ENCODE measurements at places on chromosomes 11 and 22.

DNA sequence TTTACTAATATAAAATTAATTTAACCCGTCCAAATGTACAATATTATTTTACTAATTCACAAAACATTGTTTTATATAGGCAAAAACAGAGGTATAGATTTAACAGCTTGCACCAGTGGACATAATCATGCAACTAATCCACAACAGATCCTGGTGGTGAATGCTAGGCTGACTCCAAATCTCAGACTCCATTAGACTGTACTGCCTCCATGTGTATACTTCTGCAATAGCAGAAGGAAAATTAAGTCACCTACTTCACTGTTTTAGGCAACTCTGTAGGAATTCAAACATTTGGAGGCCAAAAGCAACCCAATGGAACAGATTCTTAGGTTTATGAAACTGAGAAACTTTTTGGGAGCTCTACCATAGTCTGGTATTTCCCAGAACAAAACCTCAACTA, 30.0 kb upstream of the RAB39A start:
- DNase-seq = no peak

DNA sequence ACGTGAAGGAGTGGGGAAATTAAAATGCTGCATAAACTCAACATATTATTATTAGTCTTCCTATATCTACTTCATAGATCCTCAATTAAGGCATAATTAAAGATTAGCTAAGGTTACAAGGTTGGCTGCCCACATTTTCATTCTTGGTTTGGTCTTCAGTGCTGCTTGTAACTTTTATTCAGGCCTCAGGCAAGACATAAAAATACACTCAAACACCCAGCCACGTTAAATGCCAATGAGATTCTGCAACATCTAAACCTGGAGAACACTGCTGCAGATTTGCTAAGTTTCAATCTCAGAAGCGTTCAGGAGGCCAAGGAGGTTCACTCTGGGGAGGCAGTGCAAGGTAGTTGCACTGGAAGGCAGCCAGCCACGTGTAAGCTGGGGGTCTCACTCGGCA, 358.7 kb upstream of the NARS2 start:
- DNase-seq = no peak

DNA sequence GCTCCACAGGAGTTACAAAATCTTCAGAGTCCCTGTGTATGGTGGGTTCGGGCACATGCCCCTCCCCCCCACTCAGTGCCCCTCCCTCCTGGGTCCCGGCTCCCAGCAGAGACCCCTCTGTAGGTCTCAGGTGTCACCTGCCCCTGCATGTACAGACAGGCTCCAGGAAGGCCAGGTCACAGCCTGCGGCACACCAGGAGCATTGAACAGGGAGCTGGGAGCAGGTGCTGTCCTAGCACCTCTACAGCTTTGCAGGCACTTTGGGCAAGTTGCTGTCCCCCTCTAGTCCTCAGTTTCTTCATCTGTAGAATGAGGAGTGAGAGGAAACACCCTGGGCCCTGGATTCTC, 80.1 kb upstream of the RTL6 start:
- no peak for DNase-seq

DNA sequence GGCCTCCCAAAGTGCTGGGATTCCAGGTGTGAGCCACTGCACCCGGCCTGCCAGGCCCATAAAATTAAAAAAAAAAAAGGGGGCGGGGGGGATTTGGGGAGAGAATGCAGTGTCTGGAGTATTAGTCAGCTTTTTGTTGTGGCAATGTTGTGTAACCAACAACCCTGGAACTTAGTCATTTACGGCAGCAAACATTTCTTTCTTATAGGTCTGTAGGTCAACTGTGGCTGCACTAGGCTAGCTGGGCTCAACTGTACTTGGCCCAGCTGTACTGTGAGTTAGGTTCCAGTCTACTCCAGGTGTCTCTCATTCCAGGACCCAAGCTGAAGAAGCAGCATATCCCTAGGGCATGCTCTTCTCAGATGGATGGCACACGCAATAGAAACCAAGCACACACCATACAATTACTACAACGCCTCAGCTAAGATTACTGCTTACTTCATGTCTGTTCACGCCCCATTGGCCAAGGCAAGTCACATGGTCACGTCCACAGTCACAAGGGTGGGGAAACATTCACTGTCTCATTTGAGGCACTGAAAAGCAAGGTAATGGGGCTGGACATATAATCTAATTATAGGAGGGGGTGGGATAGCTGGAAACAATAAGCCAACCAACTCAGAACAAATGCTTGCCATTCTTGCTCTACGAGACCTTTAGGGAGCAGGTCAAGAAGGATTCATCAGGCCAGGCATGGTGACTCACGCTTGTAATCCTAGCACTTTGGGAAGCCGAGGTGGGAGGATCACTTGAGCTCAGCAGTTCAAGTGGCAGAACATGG, 10.4 kb upstream of the SPINDOC start:
- no peak for DNase-seq

GRCh38 chr22:49195636-49196035, 632.0 kb downstream of the BRD1 start:
- DNase-seq = no peak

- no peak for DNase-seq
These were observed 379.7 kb downstream of the NTM start for GRCh38 chr11:131750152-131750551.

DNA sequence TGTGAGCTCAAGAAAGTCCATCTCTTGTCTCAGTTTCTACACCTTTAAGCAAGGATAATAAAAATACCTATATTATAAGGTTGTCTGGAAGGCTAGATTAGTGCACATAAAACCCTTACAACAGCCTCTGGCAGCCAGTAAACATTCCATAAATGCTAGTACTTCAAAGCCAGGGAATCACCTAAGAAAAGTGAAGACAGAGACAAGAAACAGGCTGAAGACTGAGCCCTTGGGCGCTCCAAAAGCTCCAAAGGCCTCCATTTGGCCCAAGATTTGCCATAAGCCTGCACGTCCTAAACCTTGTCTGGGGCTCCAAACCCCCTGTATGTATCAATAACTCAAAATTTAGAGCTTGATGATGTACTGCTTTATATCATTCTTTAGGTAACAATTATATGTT, 52.2 kb upstream of the AKIP1 start:
- DNase-seq = no peak

DNA sequence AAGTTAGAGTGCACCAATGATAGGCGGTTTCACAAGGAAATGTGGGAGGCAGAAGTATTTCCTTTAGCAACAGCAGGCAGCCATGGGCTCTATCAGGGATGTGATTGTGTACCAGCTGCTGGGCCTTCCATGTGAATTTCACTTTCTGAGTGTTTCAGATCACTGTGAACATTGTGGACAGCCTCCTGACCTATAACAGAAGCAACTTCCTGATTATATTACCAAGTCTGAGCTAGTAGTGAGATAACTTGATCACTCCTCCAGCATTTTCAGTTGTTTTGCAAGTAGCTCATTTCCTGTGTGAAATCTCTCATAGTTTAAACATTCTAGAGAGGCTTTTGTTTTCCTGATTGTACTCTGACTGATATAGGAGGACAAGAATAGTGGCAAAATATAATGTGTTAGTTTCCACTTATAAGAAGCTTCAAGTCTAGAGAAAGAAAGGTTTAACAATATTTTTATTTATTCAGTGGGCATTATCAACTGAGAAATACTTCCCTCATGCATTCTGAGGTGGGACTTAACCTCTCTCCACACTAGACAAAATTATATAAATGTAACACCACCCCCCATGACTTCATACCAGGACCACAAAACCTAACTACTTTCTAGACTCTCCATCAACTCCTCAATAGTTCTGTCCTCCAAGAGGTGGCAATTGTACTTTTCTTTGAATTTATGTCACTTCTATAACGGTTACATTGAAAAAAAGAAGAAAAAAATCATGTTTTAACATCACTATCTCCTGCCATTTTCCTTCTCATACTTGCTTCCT, 184.2 kb upstream of the LUZP2 start:
- DNase-seq = no peak

- DNase-seq = no peak
These were observed 3.1 kb upstream of the CHKB start for GRCh38 chr22:50585781-50586180.

- no peak for DNase-seq
These were observed 11.2 kb upstream of the IGLL1 start for GRCh38 chr22:23591201-23591791.

GRCh38 chr11:56910785-56911184, 77.9 kb upstream of the OR5AK2 start:
- DNase-seq = no peak

DNA sequence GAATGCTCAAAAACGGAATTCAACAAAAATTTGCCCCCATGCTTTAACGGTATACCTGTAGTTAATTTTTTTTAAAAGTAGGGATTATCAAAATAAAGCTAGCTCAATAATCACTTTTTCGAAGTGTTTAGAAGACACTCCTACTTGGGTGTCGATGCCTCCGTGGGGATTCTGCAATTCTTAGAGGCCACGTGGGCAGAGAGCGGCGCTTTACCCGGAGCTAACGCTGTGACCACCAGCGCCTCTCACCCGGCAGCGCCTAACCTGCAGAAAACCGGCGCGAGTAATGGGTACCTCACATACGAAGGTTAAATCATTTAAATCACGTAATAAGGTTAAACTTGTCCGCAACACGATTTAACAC, 583 bp downstream of the TAF1D start:
- no peak for DNase-seq

DNA sequence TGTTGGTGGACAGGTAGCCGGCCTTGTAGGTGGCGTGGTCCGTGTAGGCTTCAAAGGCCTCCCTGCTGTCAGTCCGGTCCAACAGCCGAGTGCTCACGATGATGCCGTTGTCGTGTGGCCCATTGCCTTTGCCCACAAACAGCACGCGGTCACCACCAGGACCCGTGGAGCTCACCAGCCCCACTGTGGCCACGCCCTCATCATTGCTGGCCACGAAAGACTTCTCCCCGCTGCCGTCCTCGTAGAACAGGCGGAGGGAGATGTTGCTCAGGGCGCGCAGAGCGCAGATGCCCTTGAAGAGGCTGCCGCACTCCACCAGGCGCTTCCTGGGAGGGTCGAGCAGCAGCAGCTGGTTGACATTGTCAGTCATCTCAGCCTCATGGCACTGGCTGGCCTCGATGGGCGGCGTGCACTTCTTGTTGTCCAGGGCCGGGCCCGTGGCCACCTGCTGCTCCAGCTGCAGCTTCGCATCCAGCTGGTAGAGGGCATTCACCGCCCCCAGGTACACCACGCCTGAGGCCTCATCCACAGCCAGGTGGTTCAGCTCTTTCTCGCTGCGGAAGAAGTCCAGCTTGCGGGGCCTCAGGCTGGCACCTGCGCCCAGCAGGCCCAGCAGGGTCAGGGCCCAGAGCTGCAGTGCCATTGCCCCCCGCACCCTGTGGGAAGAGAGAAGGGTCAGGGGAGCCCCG, 17.4 kb downstream of the PLXNB2 start:
- no peak for DNase-seq

- no peak for DNase-seq
These were observed 6.2 kb downstream of the TPBGL start for GRCh38 chr11:75246671-75247350.

GRCh38 chr22:39292031-39292462, 27.4 kb downstream of the RPL3 start:
- DNase-seq = no peak

GRCh38 chr22:34102633-34103032, 182.4 kb upstream of the LARGE1 start:
- DNase-seq = no peak

DNA sequence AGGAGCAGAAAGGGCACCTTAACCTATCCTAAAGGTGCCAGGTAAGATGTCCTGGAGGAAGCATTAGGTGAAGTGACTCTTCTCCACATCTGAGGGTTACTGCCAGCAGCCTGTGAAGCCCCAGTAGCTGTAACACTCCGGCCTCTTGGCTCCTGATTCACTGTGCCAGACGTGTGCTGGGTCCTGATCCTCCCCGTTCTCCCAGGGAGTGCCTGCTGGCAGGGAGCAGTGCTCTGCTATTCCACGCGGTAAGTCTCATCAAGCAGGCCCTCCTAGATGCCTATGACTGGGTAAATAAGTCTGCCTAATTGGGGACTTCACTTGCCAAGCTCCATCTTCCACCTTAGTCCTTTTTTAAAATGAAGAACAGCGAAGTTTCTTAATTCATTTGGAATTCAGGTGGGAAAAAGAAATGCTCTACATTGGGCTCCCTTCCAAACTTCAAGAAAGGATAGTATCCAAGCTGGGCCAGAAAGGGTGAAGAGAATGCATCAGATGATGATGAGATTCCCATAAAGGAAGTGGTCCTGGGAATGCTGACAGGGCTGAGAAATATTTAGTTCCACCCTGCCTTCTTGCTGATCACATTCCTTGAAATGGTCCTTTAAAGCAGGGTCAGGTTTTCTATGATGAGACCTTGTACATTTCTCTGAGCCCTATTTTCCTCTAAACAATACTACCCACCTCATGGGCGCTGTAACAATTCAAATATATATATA, 188.0 kb downstream of the MAML2 start:
- DNase-seq = no peak

GRCh38 chr22:39690881-39691605, 120.5 kb downstream of the CACNA1I start:
- DNase-seq = no peak

GRCh38 chr22:22936180-22936914, 48.7 kb downstream of the IGLL5 start:
- no peak for DNase-seq

GRCh38 chr11:120195601-120196320, 15.1 kb upstream of the OAF start:
- DNase-seq = no peak

DNA sequence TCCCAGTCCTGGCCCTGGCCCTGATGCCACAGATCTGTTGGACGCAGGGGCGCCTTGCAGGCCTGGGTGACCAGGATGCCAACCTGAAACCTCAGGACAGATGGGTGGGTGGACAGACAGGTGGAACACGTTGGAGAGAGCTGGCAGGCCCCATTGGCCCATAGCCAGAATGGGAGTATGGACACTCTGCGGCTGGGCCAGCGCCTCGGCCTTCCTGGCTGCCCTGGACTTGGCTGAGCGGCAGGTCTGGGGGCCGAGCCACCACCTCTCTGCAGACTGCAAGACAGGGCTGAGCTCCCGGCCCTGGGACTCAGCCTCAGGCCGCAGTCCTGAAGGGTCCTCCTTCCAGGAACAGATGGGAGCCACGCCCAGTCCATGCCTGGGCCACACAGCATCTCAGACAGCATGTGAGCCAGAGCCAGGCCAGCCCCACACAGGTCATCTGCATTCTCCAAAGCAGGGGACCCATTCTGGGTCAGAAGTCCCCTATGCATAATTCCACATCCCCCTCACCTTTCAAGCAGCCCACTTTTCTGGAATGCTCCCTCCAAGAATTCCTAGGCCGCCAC, 14.1 kb downstream of the WNT7B start:
- DNase-seq = no peak

DNA sequence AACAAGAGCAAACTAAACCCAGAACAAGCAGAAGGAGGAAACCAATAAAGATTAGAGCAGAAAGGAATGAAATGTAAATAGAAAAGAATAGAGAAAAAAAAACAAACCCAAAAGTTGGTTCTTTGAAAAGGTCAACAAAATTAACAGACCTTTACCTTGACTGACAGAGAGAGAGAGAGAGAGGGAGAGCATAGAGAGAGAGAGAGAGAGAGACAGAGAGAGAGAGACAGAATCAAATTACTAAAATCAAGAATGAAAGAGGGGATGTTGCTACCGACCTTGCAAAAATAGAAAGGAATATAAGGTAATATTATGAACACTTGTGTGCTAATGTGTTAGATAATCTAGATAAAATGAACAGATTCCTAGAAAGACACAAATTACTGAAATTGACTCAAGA, 22.6 kb upstream of the AMPD3 start:
- no peak for DNase-seq

- DNase-seq = no peak
These were observed 68.9 kb downstream of the C11orf58 start for GRCh38 chr11:16807306-16807705.

- no peak for DNase-seq
These were observed 89.3 kb downstream of the ARHGAP42 start for GRCh38 chr11:100776212-100776896.

Data from brain pericyte (primary cell).